ENCODE measurements at places on chromosomes 3 and 15. TPM values are rescaled to one million over a fixed set of nuclear protein-coding genes. Genes with fewer than 3 reads are reported as not detected.

GRCh38 chr3:123098426-123099330 is 31.9 kb downstream of the PDIA5 start:
- H3K27ac ChIP-seq = peak overlapping the region; percentile 60
- H3K4me1 ChIP-seq = peaks cover 8% of the 10 kb centered on the region
- H3K36me3 ChIP-seq = peaks cover 14% of the 10 kb centered on the region
- DNase-seq = no peak
- H3K27me3 ChIP-seq = no peaks in the 10 kb centered on the region
- H3K4me3 ChIP-seq = no peak overlapping the region

Gene MYO5C
- 63.9 TPM for total RNA-seq

GRCh38 chr3:184361532-184361931 is at the start of the genes CLCN2 and POLR2H:
Gene CLCN2 (minus strand): TSS chr3:184361605. CDS start chr3:184361479, 126 bp downstream.
Gene POLR2H (plus strand): TSS chr3:184361710. CDS start chr3:184363493, 1,783 bp downstream.
- H3K36me3 ChIP-seq = peaks cover 15% of the 10 kb centered on the region
- peak within 1 kb of the TSS; percentile 97 for H3K27ac ChIP-seq
- DNase-seq = peak; percentile 64
- peaks cover 26% of the 10 kb centered on the region for H3K4me1 ChIP-seq
- peak within 1 kb of the TSS; percentile 96 for H3K4me3 ChIP-seq

DNA sequence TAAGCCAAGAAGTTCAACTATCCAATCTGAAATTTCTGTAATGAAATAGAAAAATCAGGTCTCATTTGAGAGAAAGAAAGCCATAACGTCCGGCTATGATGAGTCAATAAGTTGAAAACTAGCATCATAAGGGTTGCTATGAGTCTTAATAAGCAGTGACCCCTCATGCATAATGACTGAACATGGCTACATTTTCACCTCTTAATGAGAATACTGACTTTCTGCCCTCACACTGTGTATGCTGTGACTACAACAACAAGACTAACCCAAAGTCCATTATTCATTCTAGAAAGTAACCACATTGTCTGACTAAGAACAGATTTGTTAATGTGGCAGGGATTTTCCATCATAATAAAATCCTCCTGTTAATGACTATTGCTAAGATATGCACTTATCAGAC is 884.0 kb upstream of the CADM2 start:
- H3K4me1 ChIP-seq = peaks cover 2% of the 10 kb centered on the region
- H3K27me3 ChIP-seq = no peaks in the 10 kb centered on the region
- H3K27ac ChIP-seq = no peak overlapping the region
- no peaks in the 10 kb centered on the region for H3K36me3 ChIP-seq
- no peak for DNase-seq
- no peak overlapping the region for H3K4me3 ChIP-seq

DNA sequence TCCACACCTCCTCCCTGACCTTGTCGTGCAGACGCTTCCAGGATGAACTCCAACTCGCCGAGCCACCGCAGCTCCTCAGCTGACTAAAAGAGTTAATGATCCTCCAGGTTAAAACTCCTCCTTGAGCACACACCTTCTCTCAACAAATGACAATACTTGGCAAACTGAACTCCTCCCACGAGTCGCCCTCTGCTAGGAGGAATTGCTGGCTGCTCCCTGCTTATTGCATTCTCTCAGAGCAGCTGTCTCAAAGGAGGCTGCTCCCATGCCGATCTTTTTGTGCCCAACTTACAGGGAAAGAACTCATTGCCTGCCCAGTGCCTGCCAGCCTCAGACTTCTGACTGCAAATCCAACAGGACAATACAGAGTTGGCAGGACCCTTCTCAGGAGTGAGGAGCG is at the start of gene ATP13A4:
ATP13A4 (minus strand) TSS at position 85 of the 400 bp plus-strand sequence. CDS start 96 bp downstream, outside the sequence.
- H3K27ac ChIP-seq = peak within 1 kb of the TSS; percentile 92
- peaks cover 42% of the 10 kb centered on the region for H3K4me1 ChIP-seq
- peaks cover 1% of the 10 kb centered on the region for H3K36me3 ChIP-seq
- peak within 1 kb of the TSS; percentile 68 for H3K4me3 ChIP-seq
- DNase-seq = peak; percentile 16

DNA sequence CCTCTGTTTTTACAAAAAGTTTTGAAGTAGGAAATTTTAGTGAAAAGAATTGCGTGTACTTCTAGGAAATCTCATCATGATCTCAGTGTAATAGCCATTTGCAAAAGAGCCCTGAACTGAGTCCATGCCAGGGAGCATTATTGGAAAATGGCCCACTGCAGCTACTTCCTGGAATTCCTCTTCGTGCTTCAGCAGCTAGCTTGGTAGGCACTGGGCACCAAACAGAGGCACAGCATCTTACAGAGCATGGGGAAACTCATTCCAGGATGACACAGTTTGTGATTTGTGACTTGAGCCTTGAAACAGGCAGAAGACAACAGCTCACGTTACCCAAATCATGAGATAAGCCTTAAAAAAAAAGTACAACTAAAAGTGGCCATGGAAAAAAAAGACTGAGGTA is 179.1 kb downstream of the WDR72 start:
- no peak overlapping the region for H3K27ac ChIP-seq
- H3K27me3 ChIP-seq = no peaks in the 10 kb centered on the region
- H3K4me1 ChIP-seq = peaks cover 12% of the 10 kb centered on the region
- DNase-seq = no peak

Gene UCN2
- total RNA-seq = 1.2 TPM

- DNase-seq = no peak
- H3K36me3 ChIP-seq = no peaks in the 10 kb centered on the region
- H3K27ac ChIP-seq = no peak overlapping the region
- no peaks in the 10 kb centered on the region for H3K4me1 ChIP-seq
Observed at GRCh38 chr3:156180077-156180476, 59.7 kb downstream of the KCNAB1 start.

Gene TSC22D2
- 35.5 TPM for total RNA-seq

DNA sequence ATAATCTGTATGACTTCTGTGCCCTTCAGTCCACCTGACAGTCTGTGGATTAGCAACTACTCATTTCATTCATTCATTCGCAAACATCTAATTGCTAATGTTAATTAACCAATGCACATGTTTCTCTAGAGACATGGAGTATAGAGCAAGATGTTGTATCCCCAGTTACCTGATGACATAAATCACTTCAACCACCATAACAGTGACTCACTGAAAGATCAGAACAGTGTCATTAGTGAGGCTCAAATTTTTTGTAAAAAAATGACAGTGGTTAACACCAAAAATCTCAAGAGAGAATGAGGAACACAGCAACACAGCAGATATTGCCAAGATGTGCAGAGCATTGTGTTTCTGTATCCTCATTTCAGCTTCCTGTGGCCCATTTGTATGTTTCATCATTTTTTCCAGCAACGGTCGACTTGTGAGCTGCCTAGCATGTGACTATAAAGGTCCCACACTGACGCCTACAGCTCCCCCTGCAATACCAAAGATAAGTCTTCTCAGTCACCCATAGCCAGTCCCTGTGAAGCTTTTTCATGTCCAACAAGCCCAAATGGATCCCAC is 3.7 kb upstream of the PLD1 start:
- H3K4me1 ChIP-seq = peaks cover 25% of the 10 kb centered on the region
- no peak overlapping the region for H3K4me3 ChIP-seq
- peaks cover 2% of the 10 kb centered on the region for H3K36me3 ChIP-seq
- H3K27me3 ChIP-seq = no peaks in the 10 kb centered on the region

DNA sequence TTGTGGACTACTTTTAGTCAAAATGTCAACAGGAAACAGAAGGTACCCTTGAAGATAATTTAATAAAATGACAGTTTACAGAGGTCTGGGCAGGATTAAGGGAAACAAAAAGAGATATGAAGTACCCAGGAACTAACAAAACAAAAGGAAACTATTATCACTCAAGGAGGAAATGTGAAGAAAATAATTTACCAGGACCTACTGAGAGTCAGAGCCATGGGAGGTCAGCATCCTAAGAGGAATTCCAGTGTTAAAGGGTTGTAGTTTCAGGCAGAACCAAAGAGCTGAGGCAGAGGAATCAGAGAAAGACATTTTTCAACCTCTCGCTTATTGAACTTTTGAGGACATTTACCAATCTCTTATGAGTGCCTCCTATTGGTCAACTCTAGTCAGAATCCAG is 408.9 kb upstream of the CBLB start:
- DNase-seq = no peak
- no peaks in the 10 kb centered on the region for H3K36me3 ChIP-seq
- no peak overlapping the region for H3K4me3 ChIP-seq

GRCh38 chr3:172564499-172564898 is 41.3 kb upstream of the TNFSF10 start:
- no peak for DNase-seq
- H3K4me1 ChIP-seq = peaks cover 20% of the 10 kb centered on the region
- no peak overlapping the region for H3K4me3 ChIP-seq
- H3K27ac ChIP-seq = peak overlapping the region; percentile 33
- no peaks in the 10 kb centered on the region for H3K36me3 ChIP-seq

Gene CYB561D2
- total RNA-seq = 19.2 TPM

GRCh38 chr3:54714035-54714434 is 213.8 kb downstream of the LRTM1 start:
- no peak overlapping the region for H3K4me3 ChIP-seq
- no peaks in the 10 kb centered on the region for H3K4me1 ChIP-seq

GRCh38 chr3:139201446-139202225 is 142.2 kb upstream of the MRPS22 start:
- no peak overlapping the region for H3K4me3 ChIP-seq
- no peak overlapping the region for H3K27ac ChIP-seq
- peaks cover 2% of the 10 kb centered on the region for H3K4me1 ChIP-seq
- DNase-seq = no peak

DNA sequence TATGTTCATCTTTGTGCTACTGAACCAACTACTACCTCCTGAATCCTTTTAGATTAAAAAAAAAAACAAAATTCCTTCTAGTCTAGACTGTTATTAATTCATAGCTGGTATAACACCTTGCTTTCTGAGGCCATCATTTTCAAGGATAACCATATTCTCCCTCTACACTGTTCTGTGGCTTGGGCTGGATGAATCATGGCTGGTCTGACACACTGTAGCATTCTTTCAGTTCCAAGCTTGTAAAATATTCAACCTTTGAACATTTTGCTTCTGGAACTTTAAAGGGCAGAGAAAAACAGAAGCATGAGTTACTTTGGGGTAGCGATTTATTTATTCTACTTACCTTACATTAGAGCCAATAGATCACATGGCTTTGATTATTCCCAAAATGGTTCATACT is 7.6 kb downstream of the HSPBAP1 start:
- H3K4me3 ChIP-seq = no peak overlapping the region
- H3K36me3 ChIP-seq = peaks cover 7% of the 10 kb centered on the region
- peaks cover 2% of the 10 kb centered on the region for H3K4me1 ChIP-seq
- H3K27ac ChIP-seq = no peak overlapping the region
- no peak for DNase-seq

Gene CFAP100
- total RNA-seq = 0.79 TPM

GRCh38 chr3:168273036-168273435 is 177.3 kb upstream of the GOLIM4 start:
- H3K27ac ChIP-seq = no peak overlapping the region
- H3K36me3 ChIP-seq = peaks cover 11% of the 10 kb centered on the region
- H3K4me3 ChIP-seq = no peak overlapping the region
- no peaks in the 10 kb centered on the region for H3K27me3 ChIP-seq
- no peak for DNase-seq

DNA sequence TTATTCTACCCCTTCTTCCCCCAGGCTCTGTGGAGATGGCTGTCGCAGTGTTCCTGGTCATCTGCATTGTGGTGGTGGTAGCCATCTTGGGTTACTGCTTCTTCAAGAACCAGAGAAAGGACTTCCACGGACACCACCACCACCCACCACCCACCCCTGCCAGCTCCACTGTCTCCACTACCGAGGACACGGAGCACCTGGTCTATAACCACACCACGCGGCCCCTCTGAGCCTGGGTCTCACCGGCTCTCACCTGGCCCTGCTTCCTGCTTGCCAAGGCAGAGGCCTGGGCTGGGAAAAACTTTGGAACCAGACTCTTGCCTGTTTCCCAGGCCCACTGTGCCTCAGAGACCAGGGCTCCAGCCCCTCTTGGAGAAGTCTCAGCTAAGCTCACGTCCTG is 12.9 kb downstream of the SPINT1 start:
- H3K4me1 ChIP-seq = peaks cover 15% of the 10 kb centered on the region
- H3K4me3 ChIP-seq = no peak overlapping the region
- no peaks in the 10 kb centered on the region for H3K27me3 ChIP-seq
- peaks cover 13% of the 10 kb centered on the region for H3K36me3 ChIP-seq
- DNase-seq = no peak

- H3K4me1 ChIP-seq = no peaks in the 10 kb centered on the region
- H3K36me3 ChIP-seq = no peaks in the 10 kb centered on the region
- H3K27ac ChIP-seq = no peak overlapping the region
- H3K27me3 ChIP-seq = no peaks in the 10 kb centered on the region
Observed at GRCh38 chr15:27564656-27565055, 534.5 kb downstream of the OCA2 start.

DNA sequence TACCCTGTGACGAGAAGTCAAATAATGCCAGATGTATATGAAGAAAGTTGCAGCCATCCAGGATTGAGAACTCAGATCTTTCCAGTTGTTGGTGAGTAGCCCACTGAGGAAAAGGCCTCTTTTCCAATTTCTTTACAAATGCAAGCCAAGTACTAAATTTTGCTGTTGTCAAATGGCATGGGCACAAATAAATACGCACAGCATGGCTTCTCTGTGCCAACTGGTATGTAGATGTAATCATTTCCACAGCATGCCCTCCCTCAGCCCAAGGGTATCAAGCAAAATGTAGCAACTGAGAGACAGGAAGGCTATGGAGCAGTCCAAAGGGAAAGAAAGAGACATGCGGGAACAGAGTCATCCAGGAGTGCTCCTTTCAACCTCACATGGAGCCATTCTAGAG is 105.4 kb downstream of the FGF12 start:
- H3K4me1 ChIP-seq = peaks cover 4% of the 10 kb centered on the region
- no peak for DNase-seq
- H3K27me3 ChIP-seq = no peaks in the 10 kb centered on the region
- H3K27ac ChIP-seq = no peak overlapping the region
- no peaks in the 10 kb centered on the region for H3K36me3 ChIP-seq
- H3K4me3 ChIP-seq = no peak overlapping the region

Gene OIP5
- 9.7 TPM for total RNA-seq

DNA sequence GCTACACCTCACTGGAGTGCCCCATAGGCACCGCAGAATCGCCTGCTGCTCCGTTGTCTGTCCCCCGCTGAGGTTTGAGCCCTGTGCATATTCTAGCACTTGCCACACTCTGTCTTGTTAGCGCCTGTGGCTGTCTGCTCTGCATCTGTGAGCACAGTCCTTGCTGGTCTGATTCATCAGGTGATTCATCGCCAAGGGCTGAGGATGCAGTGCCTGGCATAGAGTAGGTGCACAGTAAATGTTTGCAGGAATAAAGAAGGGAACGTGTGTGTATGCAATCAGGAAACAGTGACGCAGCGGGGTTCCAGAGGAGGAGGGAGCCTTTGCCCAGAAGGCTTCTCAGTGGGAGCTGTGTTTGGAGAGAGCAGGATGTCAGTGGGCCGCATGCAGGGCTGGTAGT is 124.0 kb upstream of the PLXNA1 start:
- peaks cover 1% of the 10 kb centered on the region for H3K4me1 ChIP-seq
- no peaks in the 10 kb centered on the region for H3K27me3 ChIP-seq
- DNase-seq = no peak
- H3K36me3 ChIP-seq = peaks cover 7% of the 10 kb centered on the region

Gene PRTG
- 87.4 TPM for total RNA-seq

DNA sequence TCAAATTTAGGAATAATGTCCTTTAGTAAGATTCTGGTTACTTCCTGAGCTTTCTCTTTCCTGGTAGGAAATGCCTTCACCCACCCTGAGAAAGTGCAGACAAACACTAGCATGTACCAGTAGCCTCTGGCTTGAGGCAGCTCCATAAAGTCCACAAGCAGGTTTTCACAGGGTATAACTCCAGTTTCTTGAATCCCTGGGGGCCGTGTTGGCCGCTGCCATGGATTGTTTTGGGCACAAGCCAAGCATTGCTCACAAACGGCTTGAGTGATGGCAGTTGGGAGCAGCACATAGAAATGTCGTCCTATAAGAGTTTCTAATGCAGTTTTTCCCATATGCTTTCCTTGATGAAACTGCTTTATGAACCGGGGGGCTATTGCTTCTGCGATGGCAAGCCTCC is 164.1 kb downstream of the STXBP5L start:
- no peak for DNase-seq
- H3K27me3 ChIP-seq = no peaks in the 10 kb centered on the region
- peaks cover 4% of the 10 kb centered on the region for H3K4me1 ChIP-seq
- H3K4me3 ChIP-seq = no peak overlapping the region
